ENCODE measurements at places on chromosomes 2 and 18.

DNA sequence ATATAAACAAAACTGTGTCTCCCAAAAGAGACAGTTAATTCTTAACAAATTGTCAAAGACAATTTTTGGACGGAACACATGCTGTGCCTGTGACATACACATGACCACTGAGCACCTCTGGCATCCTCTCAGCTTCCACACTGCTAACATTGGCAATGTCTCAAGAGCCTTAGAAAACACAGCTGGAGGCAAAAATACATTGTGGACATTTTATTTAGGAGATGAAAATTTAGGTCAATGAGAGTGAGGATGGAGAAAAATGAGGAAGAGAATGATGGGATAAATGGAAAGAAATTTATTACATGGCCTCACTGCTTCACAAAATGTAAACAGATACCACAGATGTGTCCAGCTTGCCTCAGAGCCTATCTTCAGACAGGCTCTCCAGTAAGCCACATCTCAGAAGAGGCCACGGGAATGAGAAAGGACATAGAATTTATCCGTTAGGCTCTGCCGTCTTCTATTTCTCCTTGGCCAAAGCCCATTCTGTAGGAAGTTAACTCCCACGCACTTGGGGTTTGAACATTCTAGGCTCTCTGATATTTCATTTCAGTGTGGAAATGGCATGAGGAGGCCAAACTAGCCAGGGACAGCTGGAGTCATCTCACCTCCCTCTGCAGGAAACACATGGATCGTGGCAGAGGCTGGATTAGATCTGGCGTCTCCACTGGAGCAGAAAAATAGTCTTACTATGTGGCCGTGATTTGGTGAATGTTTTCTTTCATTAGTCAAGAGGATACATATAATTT, 519.4 kb upstream of the DSEL start:
- no peak for DNase-seq

- DNase-seq: no peak
Observed at GRCh38 chr2:161374446-161374845, 41.7 kb upstream of the TBR1 start.

GRCh38 chr18:5840025-5840424, 55.3 kb downstream of the TMEM200C start:
- no peak for DNase-seq

- no peak for DNase-seq
Observed at GRCh38 chr18:40133253-40133652, 1821.8 kb upstream of the PIK3C3 start.

GRCh38 chr2:50875561-50875960, 156.4 kb downstream of the NRXN1 start:
- no peak for DNase-seq

DNA sequence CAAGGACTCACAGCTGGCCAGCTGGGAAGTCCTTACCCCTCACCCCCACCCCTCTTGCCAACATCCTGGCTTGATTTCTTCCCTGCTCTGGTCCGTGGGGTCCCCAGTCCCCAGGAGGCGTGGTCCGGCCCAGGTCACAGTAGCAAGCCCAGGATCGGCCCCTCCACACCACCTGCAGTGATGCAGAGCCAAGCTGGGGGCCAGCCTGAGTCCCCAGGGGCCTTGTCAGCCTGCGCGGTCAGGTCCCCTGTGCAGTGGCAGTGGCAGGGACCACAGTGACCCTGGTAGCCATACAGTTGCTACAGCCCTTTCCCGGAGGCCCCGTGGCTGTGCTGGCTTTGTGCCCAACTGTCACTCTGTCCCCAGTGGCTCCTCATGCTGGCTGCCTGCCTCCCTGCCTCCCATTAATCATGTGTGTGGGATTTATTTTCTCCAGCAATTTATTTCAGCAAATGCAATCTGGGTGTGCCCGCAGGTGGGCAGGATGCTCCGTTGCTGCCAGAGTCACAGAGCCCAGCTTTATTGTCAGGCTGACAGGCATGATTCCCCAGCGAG, 8.8 kb upstream of the PRSS56 start:
- DNase-seq: no peak

DNA sequence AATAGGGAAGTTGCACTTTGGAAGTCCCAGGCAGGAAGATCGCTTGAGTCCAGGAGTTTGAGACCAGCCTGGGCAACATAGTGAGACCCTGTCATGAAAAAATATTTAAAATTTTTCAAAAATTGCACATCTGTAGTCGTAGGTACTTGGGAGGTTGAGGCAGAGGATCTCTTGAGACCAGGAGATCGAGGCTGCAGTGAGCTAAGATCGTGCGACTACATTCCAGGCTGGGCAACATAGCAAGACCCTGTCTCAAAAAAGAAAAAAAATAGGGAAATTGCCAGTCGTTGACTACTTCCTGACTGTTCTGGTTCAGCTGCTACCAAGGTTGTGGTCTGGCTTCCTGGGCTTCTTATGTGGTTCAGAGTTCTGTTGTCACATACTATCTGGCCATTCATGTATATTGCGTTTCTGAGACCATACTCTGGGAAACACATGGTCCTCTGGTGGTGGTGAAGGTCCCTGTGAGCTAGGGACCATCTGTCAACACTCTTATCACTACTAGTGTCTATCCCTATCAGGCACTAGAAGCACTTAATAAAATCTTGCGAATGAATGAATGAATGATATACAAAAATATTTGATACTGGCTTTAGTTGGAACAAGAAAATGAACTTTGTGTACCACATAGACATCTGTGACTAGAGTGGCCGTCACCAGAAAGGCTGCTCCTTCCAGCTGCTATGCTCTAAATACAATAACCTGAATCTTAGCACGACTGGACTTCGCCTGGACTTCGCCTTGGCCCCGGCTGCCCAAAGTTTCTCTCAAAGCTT, 861 bp upstream of the KLHL23 start:
- DNase-seq: no peak

DNA sequence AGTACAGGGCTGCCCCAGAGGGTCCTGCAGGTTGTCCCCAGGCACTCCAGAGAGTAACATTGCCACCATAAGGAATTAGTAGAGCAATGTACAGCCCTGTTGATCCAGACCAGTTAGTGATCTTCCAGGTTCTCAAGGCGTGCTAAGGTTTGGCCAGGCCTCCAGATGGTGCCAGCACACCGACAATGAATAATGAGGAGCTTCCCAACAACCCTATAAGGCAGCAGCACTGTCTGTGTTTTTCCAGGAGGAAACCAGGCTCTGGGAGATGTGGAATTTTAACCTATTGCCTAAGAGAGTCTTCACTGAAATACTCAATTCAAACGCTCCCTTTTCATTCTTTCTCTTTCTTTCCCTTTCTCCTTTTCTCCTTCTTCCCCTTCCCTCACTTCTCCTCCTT, 122.1 kb downstream of the MGAT5 start:
- DNase-seq: no peak

- DNase-seq: no peak
Observed at GRCh38 chr2:128619471-128620325, 301.0 kb upstream of the HS6ST1 start.

DNA sequence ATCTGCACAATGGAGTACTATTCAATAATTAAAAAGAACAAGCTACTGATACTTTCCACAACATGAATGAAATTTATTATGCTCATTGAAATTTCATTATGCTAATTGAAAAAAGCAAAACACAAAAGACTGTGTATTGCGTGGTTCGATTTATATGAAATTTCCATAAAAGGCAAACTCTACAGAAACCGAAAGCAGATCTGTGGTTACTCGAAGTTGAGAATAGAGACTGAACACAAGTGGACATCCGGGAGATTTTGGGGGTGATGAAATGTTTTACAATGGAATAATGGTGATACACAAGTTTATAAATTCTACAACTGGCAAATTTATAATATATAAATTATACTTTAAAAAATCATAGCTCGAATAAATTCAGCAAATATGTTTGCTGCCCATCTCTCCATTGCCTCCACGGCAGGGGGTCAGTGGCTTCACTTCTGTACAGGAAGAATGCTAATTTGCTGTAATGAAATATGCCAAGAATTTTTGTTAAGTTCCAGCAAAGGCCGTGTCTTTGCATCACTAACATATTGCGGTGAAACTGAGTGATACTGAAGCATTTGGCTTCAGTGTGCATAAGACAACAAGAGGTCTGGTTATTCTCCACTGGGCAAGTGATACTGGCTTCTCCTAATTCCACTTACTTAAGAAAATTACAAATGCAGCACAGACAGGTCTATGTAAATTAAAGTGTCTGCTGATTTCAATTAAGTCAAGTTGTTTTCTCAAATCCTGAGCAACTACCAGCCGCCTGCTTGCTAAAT, 96.7 kb downstream of the TMEM163 start:
- no peak for DNase-seq

- no peak for DNase-seq
Observed at GRCh38 chr2:151840216-151841046, 12.2 kb upstream of the ARL5A start.

Data from omental fat pad (tissue), 4 donors.